Umbilical cord (tissue), 2 donors: ENCODE measurements at places on chromosomes 11 and 22.

DNA sequence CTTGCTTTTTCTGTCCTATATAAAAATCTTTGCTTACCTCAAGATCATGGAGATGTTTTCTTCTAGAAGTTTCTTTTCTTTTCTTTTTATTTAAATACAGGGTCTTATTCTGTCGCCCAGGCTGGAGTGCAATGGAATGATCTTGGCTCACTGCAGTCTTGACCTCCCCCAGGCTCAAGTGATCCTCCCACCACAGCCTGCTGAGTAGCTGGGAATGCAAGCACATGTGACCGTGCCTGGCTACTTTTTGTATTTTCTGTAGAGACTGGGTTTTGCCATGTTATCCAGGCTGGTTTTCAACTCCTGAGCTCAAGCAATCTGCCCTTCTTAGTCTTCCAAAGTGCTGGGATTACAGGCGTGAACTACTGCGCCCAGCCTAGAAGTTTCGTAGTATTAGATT, 45.3 kb downstream of the USP35 start:
- no peak for DNase-seq

DNA sequence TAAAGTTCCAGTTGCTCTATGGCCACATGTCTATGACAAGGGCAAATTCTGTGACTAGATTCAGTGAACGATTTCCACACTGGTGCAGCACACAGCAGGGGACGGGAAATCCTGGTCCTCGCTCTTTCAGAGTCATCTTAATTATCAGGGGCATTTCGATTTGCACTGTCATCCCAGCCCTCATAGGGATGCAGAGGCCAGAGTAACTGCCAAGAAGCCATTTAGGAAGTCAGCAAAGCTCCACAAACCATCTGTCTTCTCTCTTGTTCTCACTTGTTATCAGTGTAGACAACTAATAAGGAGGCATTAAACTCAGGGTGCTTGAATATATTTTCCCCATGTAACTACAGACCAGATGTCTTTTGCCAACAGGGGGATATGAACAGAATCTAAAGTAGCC, 151.7 kb downstream of the STK33 start:
- peak; percentile 39 for DNase-seq

DNA sequence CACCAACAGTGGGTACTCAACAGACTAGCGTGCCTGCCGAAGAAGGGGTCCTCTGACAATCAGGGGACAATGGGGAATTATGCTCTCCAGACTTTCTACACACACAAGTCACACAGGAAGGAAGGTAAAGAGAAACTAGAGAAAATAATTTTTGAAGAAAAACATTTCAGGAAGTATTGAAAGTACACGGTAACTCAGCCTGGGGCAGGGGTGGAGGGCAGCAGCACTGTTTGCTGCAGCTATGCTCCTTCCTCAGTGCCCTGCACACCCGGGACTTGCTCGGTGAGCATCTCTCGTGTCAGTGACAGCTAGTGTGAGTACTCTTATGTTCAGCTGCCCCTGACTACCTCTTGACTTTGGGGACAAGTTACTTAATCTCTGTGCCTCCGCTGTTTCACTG, 18.0 kb upstream of the APOA1 start:
- DNase-seq, result no peak

GRCh38 chr11:60592601-60593000, 77.4 kb downstream of the MS4A13 start:
- DNase-seq, result no peak

- no peak for DNase-seq
Measured at GRCh38 chr22:21573293-21573734, 5.8 kb downstream of the UBE2L3 start.

- DNase-seq, result no peak
Measured at GRCh38 chr22:30193031-30193775, 53.4 kb downstream of the LIF start.

DNA sequence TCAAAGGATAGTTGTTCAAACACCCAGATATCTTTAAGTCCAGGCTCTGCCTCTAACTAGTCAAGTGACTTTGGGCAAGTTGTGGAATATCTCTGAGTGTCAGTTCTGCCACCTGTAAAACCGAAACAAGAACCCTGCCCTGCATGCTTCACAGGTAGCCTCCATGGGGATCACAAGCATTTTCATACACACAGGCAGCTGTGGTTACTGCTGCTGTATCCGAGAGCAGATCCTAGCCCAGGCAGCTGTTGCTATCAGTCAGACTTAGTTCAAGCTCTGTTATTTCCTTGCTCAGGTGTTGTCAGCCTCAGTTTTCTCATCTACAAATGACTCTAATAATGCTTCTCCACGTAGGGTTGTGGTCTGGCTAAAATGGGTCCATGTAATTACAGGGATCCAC, 6.5 kb upstream of the RASD2 start:
- no peak for DNase-seq

GRCh38 chr11:102623998-102624397, 1.1 kb downstream of the MMP20 start:
- DNase-seq, result no peak

GRCh38 chr22:36870250-36870649, 9.4 kb downstream of the NCF4 start:
- peak; percentile 23 for DNase-seq

DNA sequence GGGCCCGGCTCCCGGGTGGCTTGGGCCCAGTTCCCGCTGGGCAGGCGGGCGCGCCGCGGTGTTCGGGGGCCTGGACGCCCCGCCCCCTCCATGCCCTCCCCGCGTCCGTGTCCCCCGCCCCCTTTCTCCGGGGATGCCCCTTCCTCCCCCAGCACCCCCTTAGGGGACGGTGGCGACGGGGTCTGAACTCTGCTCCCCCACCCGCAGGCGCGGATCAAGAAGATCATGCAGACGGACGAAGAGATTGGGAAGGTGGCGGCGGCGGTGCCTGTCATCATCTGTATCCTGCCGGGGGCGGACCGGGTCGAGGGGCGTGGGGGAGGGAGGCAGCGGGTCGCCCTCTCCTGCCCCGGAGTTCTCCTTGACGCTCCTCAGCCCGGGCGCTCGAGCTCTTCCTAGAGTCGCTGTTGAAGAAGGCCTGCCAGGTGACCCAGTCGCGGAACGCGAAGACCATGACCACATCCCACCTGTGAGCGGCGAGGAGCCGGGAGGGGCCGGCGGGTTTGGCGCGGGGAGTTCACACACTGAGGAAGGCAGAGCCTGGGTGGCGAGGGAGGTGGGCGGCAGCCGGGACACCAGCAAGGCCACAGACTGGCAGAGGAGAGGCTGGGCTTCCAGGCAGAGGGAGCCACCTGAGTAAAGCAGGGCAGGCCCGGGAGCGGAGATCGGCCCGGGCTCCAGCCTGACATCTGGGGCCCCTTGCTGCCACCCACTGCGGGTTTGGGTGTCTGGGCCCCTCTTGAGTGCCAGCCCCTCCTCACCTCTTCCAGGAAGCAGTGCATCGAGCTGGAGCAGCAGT, 546 bp downstream of the DRAP1 start:
- no peak for DNase-seq

DNA sequence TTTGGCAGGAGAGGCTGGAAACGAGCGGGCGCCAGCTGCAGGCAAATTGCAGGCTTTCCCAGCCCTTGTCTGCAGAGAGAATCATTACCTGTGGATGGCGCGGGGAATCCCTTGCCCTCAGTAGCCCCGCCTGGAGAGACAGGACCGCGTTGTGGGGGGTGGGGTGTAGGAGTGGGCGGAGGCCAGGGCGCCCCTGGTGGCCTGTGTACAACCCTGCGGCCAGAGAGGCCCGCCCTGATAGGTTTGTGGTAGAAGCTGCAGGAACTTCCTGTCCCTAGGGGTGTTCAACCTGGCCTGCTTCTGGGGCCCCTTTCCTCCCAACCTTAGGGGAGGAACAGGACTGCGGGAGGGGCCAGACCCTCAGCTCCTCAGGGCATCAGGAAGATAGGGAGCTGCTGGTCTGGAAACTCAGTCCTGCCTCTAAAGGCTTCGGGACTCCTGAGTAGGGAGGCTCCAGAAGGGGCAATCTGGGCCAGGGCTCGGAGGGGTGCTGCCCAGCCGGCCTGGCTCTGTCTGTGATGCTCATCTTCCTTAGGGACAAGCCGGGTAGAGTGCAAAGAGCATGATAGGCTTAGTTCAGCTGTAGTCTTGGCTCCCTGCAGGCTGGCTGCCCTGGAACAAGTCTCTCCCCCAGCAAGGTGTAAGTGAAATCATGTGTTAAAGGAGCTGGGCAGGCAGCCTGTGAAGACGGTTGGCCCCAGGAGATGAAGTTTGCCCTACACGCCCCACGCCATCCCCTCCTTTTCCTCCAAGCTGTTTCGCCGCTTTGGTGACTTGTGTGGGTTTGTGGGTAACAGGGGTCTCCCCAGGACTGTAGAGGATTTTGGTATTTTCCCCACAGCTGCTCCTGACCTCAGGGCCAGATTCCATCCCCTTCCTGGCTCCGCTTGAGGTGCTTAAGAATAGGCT, 24.1 kb upstream of the SUSD2 start:
- DNase-seq, result peak; percentile 76
